ENCODE measurements at places on chromosomes 4 and X.

DNA sequence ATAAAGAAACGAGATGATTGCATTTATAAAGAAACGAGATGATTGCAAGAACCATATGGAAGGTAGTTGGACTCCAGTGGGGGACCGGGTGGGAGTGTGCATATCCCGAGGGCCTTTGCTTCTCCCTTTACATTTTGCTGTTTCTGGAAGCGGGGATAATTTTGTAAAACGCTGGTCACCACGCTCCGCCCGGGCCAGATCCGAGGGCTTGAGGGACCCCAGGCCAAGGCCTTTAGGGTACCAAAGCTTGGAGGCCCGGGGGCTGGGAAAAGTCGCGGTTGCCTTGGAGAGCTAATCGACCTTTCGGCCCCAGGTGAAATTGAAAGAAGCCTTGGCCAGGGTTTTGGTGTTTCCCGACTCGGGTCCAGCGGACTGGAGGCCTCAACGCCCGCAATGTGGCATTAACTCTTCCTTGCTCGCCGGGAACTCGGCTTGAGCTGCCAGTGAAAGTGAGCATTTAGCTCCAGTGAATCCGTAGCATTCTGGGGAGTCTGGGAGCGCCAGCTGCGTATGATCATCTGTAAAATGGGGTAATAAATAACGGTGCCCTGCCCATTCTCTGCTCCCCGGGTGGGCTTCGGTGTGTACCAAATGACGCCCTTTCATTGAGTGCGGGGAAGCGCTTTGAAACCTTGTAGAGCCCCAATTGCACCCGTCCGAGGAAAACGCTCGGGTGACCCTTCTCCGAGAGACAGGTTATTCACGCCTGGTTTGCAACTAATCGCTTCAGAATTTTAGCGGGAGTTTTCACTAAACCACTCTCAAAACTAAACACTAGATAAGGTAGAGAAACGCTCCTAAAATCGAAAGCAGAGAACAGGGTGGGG is 4.5 kb downstream of the NKX3-2 start:
- DNase-seq: no peak

- peak; percentile 87 for DNase-seq
Observed at GRCh38 chr4:37648084-37648817, 37.9 kb downstream of the RELL1 start.

GRCh38 chr4:35464964-35465528 is 779.3 kb downstream of the ARAP2 start:
- DNase-seq: no peak

DNA sequence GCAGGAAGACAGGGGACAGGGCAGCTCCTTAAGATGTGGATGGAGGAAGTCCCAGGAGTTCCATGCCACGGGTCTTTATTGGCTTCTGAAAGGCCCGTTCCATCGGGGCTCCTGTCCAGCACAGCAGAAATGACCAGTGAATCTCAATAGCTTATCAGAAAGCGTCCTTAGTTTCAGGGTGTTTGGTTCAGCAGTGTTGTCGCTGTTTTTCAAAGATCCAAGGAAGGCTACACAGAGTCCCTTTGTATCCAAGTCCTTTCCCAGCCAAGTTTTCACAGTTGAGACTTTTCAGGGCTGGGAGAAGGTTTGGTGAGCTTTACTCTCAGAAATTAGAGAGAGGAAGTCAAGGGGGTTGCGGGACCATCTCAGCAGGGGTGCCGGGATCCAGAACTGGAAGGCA is 5.0 kb upstream of the ZCCHC4 start:
- DNase-seq: no peak

GRCh38 chrX:17706676-17707075 is 30.6 kb upstream of the SCML1 start:
- peak; percentile 22 for DNase-seq

GRCh38 chr4:145540235-145540634 is 58.6 kb downstream of the SMAD1 start:
- DNase-seq: no peak

DNA sequence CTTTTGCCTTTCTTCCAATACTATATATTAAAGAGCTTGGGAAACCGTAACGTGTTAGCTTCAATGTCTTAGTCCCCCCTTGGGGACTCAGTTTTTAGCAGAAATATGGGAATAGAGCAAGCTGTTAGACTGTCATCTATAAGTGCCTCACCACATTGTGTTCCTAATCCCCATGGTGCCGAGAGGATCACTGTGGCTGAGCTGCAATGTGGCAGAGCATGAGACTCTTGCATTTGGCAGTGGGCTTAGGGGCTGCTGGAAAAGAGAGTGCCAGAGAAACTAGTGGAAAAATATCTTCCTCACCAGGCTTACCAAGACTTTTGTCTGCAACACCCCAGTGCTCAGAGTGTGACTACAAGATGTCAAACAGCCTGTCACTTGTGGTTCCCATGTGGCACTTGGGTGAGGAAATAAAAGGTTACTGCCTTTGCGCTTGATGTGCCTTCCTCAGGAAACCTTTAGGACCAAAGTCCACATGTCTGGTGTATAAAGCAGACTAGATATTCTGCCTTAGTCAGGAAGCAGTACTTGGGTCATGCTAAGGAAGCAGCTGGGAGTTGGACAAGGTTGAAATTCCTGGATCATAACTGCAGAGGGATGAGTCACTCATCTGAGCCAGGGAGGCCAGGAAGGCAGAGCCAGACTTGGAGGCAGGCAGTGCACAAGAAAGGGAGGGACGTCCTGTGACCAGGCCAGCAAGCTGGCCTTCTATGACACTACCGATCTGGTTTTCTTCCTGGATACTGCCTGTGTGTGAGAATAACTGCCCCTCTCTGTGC is 9.7 kb upstream of the MAGEA4 start:
- peak; percentile 76 for DNase-seq

GRCh38 chr4:78437608-78438088 is 113.9 kb upstream of the ANXA3 start:
- DNase-seq: no peak

DNA sequence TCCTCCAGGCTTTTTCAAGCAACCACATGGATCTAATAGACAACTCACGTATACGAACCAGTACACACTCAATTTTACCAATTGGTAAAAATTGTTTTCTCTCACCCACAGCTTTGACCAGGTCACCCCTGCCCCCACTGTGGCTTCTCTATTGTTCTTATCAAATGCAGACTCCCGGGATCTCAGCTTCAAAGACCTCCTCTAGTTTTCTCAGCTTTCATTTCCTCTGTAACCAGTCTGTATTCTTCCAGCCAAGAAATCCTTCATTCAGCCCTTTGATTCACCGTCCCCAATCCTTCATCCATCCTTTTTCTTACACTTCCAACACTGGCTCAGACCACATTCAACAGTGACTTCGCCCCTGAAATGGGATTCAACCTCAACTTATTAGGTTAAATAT is 120.7 kb downstream of the CORIN start:
- DNase-seq: no peak

- no peak for DNase-seq
Observed at GRCh38 chr4:101792056-101792590, 1.6 kb downstream of the BANK1 start.

DNA sequence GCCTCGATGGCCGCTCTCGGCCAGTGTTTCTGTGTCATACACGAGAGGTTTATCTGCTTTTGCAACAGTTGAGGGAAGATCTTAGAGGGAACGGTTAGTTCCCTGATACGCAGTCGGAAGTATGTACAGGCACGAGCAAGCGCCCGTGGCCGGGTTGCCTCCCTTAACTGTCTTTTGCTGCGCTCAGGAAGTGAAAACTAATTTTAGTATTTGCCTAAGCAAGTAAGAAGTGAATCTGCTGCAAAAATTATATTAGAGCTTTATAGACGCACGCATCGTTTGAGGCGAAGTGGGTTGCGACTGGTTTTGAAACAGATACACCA is 695 bp downstream of the MTM1 start:
- no peak for DNase-seq

GRCh38 chr4:79625361-79625760 is 217.3 kb upstream of the GK2 start:
- no peak for DNase-seq

- DNase-seq: no peak
Observed at GRCh38 chrX:3520458-3520857, 174.0 kb upstream of the MXRA5 start.

GRCh38 chrX:12741416-12741815 is 49.8 kb upstream of the PRPS2 start:
- no peak for DNase-seq

DNA sequence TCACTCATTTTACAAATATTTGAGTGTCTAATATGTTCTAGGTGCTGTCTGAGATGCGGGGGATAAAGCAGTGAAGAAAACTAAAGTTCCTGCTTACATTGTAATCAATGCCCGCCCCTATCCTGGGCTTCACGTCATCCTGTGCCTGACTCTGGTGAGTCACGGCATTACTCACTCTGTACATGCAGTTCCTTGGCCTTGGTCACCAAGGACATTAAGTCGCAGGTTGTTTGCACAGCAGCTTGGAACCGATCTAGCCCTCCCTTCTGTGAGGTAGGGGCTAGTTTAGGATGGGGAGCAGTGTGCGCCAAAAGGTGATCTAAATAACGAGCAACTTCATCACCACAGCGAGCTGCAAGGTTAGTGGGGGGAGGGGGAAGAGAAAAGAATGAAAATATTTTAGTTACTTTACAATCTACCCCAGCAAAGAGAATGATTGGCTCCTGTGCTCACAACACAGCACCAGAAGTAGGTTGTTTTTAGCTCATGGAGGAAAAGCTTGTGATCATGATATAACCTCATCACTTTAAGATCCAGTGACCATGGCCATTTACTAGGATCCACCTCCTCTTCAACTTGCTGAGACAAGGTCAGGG is 48.0 kb upstream of the HDAC8 start:
- peak; percentile 75 for DNase-seq

DNA sequence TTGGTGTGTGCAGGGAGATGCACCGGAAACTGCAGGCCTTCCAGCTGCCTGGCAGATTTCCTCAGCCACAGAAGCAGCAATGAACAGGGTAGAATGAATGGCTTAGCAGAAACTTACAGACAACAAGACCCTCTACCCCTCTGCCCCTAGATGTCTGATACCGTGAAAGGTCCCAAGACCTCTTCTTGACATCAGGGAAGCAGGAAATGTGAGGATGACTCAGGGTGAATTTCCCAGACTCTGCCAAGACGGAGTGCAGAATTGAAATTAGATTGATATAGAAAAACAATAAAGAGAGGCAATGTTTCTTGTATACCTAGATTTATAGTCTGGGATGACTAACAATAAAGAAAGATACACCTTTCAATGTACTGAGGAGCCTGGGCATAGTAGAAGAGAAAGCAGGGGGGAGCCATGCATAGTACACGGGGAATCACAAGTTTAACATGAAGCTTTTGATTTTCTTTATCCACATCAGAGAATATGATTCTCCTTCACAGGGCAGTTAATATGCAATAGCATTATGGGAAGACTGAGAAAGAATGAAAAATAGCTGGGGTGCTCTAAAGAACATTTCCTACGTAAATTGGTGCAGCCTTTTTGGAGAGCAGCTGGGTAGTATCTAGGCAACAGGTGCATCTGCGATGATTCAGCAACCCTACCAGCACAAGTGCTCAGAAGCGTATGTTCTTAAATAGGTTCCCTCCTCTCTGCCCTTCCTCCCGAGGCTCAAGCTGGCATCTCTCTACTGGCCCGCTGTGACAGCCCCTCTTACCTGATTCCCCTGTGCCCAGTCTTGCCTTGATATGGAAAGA is 18.3 kb upstream of the CXCR3 start:
- no peak for DNase-seq

DNA sequence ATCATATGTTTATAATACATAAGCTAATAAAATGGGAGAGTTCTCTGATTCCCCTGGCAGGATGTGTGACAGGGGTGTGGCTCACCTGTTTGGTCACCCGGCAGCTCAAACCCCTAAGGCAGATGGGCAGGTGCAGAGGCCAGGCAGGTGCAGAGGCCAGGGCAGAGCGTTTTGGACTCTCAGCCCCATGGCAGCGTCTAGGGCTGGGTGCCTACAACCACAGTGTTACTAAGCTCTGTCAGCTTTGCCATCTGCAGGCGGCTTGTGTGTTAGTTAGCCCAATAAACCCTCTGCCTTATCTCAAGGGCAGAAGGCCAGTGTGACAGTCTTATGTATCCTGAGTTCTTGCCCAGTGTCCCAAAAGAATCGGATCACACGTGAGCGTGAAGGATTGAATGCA is 54.0 kb upstream of the UGT2B15 start:
- no peak for DNase-seq

- no peak for DNase-seq
Observed at GRCh38 chr4:167721617-167722486, 370.5 kb upstream of the ANXA10 start.

DNA sequence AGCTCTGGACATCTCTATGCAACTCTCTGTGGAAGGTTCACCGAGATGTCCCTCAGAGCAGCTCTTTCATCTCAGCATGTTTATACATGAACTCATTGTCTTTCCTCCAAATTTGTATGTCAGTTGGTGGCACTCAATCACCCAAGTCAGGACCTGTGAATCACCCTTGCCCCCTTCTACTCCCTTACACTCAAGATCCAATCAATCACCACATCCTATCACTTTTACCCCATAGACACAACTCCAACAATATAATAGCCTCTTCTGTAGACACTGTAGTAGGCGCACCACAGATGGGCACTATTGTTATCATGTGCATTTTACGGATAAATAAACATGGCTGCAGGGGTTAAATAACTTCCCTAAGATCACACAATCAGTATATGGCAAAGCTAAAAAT is 41.3 kb upstream of the IRF2 start:
- DNase-seq: no peak

DNA sequence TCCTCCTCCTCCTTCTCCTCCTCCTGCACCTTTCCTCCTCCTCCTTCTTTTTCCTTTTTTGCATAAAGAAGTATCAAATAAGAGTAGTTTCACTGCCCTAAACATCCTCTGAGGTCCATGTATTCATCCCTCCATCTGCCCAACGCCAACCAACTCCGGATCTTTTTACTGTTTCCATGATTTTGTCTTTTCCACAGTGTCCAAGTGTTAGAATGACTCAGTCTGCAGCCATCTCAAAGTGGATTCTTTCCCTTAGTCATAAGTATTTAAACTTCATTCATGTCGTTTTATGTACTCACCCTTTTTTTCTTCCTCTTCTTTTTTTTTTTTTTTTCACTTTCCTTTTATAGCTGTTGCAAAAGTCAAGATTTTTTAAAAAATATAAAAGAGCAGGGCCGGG is 12.9 kb downstream of the CSF2RA start:
- peak; percentile 52 for DNase-seq

DNA sequence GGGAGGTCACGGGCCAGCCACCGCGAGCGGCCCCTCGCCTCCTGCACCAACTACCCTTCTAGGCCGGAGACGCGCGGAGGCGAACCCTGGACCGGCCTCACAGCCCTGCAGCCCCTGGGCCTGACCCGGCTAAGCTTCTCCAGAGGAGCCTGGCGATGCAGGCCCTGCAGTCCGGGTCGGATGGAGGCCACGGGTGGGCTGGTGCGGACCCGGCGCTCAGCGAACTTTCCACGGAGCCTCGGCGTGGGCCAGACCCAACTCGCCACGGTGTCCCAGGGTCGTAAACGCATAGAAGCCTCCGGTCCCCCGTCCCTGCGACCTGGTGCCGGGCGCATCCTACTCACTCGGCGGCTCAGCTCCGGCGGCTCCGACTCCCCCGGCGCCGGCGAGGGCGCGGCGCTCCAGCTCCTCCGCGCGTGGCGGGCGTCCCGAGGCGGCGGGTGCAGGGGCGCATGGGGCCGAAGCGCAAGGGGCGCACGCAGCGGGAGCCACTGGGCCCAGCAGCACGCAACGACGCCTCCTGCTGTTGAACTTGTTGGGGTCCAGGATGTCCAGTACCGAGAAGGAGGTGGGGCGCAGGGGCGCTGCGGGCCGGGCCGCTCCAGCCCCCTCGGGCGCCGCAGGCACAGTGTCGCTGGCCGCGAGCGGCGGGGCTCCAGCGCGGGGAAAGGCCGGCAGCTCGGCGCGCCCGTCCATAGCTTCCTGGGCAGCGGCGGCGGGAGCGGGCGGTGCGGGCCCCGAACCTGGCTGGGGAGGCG is 427 bp downstream of the NKX1-1 start:
- no peak for DNase-seq
